ENCODE measurements at places on chromosomes 1 and 21.

- DNase-seq = no peak
These were observed 65.0 kb upstream of the ETV3 start for GRCh38 chr1:157203166-157203565.

- no peak for DNase-seq
These were observed 1583.8 kb downstream of the NCAM2 start for GRCh38 chr21:22582026-22582425.

DNA sequence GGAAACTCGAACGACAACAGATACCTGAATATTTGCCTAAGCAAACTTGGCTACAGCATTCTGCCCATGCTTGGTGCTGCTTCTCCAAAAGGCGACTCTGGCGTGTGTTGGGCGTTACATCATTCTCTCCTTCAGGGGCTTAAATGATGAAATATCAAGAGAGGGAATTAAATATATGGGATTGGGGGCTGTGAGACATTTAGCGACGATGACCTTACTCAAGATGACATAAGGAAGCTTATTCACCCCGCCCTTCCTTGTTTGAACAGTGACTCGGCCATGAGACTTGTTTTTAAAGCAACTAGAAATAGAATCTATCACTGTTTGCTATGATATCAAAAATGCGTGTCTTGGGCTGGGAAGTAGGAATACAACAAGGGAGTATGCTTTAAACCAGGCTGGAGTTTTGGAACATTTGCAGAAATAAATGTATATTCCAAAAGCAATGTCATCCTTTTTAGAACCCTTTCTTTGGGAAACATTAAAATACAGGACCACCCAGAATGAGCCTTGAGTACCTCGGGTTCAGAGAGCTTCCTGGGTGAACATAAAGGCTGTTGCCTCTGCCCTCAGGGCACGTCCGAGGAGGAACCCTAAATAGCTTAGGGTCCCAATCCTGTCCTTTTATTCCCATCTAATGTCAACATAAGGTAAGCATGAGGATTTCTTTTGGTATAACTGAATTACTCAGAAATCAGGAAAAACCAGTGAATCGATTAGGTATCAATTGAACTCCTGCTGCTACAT, 123.3 kb upstream of the SLC45A1 start:
- no peak for DNase-seq

- no peak for DNase-seq
These were observed 14.0 kb downstream of the HSF2BP start for GRCh38 chr21:43645136-43645891.

DNA sequence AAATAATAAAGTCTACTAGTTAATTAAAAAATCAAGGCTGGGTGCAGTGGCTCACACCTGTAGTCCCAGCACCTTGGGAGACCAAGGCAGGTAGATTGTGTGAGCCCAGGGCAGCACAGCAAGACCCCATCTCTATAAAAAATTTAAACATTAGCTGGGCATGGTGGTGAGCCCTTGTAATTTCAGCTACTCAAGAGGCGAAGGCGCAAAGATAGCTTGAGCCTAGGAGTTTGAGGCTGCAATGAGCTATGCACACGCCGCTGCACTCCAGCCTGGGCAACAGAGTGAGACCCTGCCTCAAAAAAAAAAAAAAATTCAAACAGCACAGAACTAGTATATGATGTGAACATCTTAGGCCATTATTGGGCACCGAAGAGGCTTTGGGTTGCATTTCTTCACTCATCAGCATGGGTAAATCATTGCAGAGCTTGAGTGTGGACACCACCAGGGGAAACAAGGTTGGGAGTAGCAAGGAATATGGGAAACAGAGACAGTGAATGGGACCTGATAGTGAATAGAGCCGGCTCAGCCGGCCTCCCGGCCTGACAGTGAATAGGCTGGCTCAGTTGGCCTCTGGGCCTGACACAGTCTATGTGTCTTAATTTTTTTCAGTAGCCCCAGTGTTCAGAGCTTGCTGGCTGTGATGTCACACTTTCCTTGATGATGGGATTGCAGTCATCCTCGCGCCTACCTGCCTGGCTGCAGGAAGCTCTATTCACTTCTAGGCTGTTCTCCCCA, 89.1 kb upstream of the ERRFI1 start:
- DNase-seq = no peak

GRCh38 chr1:5119366-5120234, 465.2 kb downstream of the AJAP1 start:
- no peak for DNase-seq

DNA sequence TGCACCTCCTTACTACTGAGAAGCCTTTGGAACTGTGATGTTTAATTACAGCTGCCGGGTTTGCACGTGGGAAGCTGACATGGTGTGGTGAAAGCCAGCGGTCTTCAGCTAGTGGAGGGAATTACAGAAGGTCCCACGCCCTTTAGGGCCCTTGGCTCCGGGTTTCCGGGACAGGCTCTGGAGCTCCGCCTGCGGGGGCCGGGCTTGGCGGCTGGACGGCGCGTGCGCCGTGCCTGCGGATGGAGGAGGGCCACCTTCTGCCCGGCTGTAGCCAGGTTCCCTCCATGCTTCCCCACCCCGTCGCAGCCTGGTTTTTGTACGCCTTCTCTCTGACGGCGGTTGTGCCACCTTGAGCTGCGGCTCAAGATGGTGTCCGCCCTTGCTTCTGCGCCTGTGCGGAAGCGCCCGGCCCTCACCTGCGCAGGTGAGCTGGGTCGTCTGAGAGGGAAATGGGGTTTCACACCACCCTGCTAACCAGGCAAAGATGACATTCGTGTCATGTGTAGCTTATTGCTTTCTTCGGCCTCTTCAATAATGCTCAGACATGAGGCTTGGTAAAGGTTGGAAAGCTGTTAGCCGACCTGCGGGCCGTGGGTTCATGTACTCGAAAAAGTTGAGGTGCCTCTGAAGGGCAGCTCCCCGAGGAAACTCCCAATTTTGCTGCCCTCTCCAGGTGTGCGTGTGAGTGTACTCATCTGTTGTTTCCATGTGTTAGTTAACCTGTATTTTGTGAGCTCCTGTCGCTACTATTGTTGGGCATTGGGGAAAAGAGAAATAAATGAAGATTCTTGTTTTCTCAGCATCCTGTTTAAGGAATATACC, 36.6 kb upstream of the OPRD1 start:
- DNase-seq = peak; percentile 34

DNA sequence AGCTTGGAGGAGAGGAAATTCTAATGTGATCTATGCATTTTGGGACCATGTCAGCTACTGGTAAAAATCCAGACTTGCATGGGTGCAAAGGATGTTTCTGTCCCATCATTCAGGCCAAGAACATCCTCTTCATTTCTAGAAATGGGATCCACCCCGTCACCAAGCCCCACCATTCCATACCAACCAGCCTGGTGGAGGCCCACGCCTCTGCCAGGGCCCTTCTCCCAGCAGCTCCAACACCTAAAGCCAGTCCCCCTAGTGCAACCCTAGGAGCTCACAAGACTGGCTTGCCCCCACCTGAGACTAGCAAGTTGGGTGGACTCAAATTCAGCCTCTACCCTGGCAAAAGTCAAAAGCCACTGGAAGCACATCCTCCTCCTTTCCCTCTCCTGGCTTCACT, 1.9 kb downstream of the ARHGEF11 start:
- DNase-seq = no peak

GRCh38 chr1:245458234-245458633, 303.4 kb downstream of the KIF26B start:
- DNase-seq = no peak

- no peak for DNase-seq
These were observed 51.6 kb downstream of the GNG4 start for GRCh38 chr1:235597867-235598553.

- DNase-seq = no peak
These were observed 33.6 kb downstream of the SOAT1 start for GRCh38 chr1:179327196-179327595.

- no peak for DNase-seq
These were observed 34.8 kb downstream of the SUCO start for GRCh38 chr1:172567720-172568119.

- DNase-seq = no peak
These were observed 22.6 kb downstream of the RIPK4 start for GRCh38 chr21:41744028-41744930.

DNA sequence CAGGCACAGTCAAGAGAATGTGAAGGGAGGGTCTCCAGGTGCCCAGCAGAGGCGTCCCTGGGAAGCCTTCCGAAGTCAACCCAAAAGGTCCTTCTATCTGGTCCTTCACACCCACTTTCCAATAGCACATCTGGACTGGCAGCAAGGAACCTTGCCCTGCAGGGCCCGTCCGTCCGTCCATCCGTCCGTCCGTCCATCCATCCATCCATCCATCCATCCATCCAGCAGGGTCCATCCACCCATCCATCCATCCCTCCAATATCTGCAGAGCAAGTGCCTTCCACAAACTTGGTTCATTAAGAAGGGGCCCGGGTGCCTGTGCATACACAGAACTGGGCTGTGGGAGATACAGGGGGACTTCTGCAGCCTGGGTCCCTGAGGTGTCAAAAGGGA, 31.6 kb downstream of the SLC45A1 start:
- DNase-seq = no peak

GRCh38 chr1:224080115-224080774, 33.7 kb upstream of the FBXO28 start:
- DNase-seq = no peak

DNA sequence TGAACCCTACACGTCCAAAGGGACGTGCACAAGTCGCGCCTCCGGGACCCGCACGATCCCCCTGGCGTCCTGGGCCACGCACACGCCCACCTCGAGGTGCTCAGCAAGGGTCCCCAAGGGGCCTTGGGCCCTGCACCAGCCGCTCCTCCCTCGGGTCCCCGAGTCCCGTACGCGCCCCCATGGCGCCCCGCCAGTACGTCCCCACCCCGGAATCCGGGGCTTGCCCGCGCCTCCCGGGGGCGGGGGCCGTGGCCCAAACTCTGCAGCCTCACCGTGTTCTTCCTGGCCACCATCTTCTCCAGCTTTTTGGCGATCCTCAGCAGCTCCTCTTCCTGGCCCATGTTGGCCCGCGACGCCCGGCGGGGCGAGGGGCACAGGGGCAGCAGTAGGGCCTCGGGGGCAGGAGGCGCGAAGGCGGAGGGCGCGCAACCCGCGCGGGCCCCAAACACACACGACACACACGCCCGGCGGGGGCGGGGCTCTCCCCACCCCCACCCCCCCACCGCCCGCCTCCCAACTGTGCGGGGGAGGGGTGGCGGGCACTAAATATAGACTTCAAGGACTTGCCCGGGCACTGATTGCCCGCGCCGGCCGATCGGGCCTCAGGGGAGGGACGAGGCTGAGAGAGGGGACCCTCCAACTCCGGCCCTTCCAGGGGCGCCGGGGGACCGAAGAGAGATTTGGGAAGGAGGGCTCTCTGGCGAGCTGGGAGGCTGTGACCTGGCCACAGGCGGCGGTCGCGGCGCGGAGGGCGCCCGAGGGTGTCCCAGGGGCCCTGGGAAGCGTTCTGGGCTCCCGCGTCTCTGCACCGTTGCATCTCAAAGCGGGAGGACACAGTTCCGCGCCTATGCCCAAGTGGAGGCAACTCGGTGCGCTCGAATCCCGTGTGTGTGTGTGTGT, at the start of gene TCEA3:
Gene TCEA3 (minus strand): TSS at position 456 of the 900 bp plus-strand sequence. CDS start 115 bp downstream, at position 341.
- no peak for DNase-seq

DNA sequence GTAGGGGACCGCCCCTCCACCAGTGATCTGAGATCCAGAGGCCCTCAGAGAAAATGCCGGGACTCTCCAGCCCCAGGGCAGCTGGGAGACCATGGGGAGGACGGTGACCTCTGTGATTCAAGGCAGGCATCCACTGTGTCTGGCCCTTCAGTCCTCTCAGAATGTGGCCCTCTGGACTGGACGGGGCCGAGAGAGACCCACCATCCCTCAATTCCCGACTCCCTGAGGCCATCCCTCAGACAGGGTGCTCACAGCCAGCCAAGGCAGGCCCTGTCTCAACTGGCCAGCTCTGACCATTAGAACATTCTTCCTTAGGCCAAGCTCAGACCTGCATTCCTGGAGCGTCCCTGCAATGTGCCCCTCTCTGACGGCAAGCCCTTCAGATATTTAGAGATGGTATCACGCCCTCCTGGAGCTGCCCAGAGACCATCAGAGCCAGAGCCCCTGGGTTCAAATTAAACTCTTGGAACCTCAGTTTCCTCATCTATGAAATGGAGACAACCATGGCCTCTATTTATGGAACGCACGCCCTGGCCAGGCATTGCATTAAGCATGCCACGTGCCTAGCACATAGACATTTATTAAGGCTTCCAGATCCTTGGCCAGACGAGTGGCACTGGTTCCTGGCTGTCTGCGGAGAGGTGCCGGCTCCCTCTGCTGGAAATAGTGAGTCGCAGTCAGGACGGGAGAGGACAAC, 9.6 kb upstream of the EPS8L3 start:
- DNase-seq = peak; percentile 34

DNA sequence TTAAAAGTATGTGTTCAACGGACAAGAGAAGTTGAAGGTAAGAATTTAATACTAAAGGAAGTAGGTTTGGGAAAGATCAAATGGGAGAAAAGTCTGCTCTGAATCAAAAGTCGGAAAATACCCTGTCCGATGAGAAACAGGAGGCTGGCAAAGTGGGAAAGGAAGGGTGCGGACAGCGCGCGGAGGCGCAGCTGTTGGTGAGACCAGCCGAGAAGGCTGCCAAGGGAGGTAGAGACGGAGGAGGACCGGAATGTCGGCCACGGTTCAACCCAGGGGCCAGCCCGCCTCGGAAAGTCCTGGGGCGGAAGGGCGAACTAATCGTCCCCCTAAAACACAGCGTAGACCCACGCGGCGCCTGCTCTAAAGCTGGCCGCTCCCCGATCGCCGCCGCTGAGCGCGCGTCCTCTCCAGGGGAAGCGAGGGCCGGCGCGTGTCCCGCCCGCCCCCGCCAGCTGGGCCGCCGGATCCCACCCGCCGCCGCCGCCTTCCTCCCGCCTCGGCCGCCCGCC, 639 bp upstream of the SPATA1 start:
- DNase-seq = no peak

- DNase-seq = peak; percentile 77
These were observed at the start of gene ELAPOR1 for GRCh38 chr1:109113590-109114341. Gene ELAPOR1, plus strand, starts transcription at chr1:109114115. Its CDS starts 69 bp downstream, at chr1:109114184.

GRCh38 chr1:169100208-169100607, 6.3 kb upstream of the ATP1B1 start:
- no peak for DNase-seq

GRCh38 chr1:22738069-22738435, 27.4 kb downstream of the EPHB2 start:
- DNase-seq = no peak

GRCh38 chr1:155719703-155720102, 30.8 kb downstream of the DAP3 start:
- no peak for DNase-seq

- no peak for DNase-seq
These were observed 42.6 kb downstream of the KIF21B start for GRCh38 chr1:200980873-200981272.

DNA sequence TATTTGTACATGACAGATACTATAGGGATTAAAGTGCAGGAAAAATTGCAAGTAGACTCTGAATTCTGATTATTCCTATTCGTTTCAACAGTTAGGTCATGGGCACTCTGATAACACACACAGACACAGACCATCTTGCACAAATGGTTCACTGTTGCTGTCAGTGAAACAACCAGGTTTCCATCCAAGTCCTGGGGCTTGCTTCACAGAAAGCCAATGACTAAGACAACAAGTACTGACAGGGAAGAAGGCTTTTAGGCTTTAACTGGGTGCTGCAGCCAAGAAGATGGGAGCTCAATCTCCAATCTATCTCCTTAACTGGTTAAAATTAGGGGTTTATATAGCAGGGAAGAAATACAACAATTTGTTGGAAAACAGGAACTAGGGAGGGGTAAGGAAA, 57.6 kb downstream of the RIMS3 start:
- no peak for DNase-seq

Measured in stimulated activated CD4-positive, alpha-beta T cell treated with anti-CD3 and anti-CD28 coated beads, TNF-alpha, amount 100 ng/mL, for 1 hour (primary cell).